Smooth muscle cell of the pulmonary artery (primary cell): ENCODE measurements at places on chromosomes 6 and 20. TPM values are rescaled to one million over a fixed set of nuclear protein-coding genes. Genes with fewer than 3 reads are reported as not detected.

Gene CASS4
- 0.23 and 0.26 TPM in 2 replicates for total RNA-seq

Gene MAP3K5
- total RNA-seq: 21.6 and 30.8 TPM in 2 replicates

Gene IDH3B
- total RNA-seq: 55.0 and 57.1 TPM in 2 replicates

Gene CRIP3
- 0.39 TPM in 1 of 2 replicates, not detected in the other for total RNA-seq

Gene PDE10A
- 8.5 and 16.0 TPM in 2 replicates for total RNA-seq

Gene THBD
- 21.1 and 52.5 TPM in 2 replicates for total RNA-seq

Gene FOXQ1
- 0.03 TPM in 1 of 2 replicates, not detected in the other for total RNA-seq

Gene RHAG
- total RNA-seq: not detected in 2 replicates
